ENCODE measurements at places on chromosomes 7 and 10.

- no peak for DNase-seq
Measured at GRCh38 chr10:86066696-86067095, 299.9 kb downstream of the GRID1 start.

DNA sequence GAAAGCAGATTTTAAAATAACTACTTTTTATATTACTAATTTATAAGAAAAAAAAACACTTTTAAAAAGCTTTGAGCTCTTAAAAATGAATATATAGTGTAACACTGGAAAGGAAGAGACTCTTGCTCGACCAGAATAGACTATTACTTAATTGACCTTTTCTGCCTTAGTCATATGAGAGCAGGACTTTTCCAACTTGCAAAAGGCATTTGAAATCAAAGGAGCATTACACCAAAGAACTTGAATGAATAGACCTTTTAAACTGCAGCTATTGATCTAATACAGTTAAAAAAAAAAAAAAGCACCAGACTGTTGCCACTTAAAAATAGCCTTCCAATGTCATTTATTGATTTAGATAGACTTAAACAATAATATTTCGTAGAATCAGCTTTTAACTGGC lies 17.2 kb upstream of the SEMA3D start:
- no peak for DNase-seq

DNA sequence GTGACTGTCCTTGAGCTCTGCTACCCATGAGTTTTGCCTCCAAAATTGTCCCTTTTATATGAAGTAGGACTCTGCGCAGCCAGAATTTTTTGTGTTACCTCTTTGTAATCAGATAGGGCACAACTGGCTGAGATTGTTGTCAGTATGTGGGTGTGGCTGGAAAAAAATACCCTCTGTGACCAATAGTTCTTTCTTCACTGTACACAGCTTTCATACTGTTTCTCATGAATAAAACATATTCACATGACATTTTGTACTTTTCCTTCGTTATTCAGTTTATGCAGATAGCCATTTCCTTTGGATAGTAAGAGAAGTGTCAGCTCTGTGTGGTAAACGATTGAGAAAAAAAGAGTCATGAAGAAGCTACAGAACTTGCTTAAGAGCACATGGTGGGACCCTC lies 49.6 kb upstream of the WNT8B start:
- no peak for DNase-seq

DNA sequence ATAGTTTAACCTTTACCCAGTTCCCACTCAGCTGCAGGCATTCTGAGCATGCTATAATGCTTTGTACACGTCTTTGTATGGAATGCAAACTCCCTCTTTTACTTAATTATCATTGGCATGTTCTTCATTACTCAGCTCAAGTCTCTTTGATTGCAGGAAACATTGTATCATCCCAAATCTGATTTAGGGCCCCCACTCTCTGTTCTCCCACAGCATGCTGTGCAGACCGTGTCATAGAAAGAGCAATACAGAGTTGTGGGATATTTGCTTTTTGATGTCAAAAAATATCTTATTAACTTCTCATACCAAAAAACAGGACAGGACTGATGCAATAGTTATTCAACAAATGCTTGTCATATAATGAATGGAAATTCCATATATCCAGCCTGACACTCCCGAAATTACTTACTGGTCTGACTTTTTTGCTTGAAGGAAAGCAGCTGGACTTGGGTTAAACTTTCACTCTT lies 1081.5 kb upstream of the C7orf33 start:
- DNase-seq: no peak

DNA sequence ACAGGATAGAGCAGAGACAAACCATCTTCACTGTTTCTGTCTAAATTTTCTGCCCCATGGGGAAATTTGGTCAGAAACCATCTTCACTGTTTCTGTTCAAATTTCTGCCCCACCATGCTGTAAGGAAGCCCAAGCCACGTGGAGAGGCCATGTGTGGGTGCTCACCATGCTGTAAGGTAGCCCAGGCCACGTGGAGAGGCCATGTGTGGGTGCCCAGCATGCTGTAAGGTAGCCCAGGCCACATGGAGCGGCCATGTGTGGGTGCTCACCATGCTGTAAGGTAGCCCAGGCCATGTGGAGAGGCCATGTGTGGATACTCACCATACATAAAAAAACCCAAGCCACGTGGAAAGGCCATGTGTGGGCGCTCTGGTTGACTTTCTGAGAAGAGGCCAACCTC lies 1088.7 kb upstream of the AUTS2 start:
- no peak for DNase-seq

- no peak for DNase-seq
Measured at GRCh38 chr7:100598425-100598824, 3.7 kb upstream of the PCOLCE start.

DNA sequence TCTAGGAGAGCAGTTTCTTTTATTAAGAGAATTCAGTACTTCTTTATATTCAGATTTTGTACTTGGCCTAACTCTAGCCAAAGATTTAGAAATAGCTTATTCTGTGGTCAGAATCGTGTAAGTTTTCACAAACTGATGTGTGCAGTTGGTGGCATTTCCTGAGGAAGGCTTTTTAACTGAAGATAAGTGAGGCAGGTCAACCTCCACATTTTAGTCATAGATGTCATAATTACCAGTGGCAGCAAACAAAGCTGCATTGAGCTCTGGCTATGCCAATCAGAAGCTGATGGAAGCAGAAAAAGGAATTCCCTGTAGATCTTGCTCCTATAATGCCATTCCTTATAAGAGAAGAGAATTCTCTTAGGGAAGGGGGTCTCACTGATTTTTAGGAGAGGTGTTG lies 141.3 kb upstream of the SP8 start:
- no peak for DNase-seq

GRCh38 chr7:46160861-46161260 lies 239.8 kb upstream of the IGFBP3 start:
- DNase-seq: no peak

DNA sequence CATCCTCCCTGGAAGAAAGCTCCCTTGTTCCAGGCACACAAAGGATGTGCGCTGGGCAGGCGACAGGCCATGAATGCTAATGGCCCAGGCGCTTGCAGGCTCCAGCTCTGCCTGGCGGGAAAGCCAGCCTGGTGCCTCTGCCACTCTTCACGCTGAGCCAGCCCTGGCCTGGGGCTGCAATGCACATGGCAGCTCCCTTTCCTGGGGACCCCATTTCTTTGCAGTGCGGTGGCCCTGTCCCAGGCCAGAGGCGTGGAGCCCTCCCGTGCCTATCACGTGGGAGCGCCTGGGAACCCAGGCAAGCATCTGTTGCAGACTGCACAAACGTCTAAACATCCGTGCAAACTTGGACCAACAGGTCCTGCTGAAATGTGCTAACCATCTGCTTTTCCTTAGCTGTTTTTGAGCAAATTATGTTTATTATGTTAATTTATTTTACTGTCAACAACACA lies 152.1 kb upstream of the LYZL2 start:
- DNase-seq: no peak

GRCh38 chr10:12921163-12921562 lies 80.3 kb downstream of the CCDC3 start:
- DNase-seq: no peak

All from HEK293T (cell line).